ENCODE measurements at places on chromosomes 3 and 15.

DNA sequence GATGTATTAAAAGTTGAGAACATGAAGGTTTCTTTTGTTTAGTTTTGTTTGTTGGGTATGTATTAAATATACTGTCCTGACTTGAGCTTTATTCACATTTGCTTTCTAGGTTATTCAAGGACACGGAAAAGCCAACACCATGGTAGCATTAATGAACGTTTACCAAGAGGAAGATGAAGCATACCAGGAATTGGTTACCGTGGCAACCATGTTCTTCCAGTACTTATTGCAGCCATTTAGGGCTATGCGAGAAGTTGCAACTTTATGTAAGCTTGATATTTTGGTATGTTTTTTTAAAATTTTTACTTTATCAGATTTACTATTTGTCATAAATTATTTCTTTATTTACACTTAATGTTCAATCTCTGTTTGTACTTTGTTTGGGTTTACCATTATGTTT lies 3.6 kb downstream of the WHAMM start:
- DNase-seq, result no peak

GRCh38 chr15:45291822-45292582 lies 40.0 kb downstream of the SLC28A2 start:
- DNase-seq, result no peak

GRCh38 chr15:73727330-73727976 lies 25.7 kb downstream of the INSYN1 start:
- no peak for DNase-seq

DNA sequence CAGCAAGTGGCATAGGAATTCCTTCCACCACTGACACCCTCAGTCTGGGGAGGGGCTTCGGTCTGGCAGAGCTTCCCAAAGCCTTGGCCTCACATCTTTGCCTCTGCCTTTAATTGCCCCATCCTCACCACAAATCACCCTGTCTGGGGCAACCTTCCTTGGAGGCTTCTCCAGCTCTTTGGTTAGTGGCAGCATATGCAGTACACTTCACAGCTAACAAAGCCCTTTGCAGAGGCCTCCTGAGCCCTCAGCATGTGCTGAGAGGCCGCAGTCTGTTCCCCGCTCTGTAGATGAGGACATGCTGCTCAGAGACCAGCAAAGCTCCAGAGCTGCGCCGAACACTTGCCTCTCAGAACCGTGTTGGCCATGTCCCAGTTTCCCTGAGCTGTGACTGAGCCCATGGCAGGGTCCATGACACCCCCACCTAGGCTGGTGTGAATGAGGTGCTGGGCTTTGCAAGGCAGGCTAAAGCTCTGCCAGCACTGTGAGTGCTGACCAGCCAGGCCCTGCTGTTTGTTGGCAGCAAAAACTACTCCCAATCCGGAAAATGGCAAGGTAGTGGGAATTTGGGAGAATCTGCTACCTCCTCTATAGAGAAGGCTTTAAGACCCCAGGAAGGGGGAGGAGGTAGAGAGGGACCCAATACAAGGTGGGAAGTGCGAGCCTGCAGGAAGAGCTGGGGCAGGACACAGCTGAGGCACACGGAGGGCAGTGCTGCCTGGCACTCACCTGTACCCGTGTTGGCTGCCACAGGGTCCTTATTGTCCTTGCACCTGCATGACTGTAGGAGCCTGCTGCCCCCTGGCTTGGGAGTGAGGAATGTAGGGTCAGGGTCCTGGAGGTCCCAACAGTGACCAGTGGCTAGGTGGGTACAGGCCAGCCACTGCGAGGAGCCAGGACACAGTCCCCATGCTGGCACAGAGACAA lies 8.4 kb upstream of the KLF15 start:
- DNase-seq, result no peak

DNA sequence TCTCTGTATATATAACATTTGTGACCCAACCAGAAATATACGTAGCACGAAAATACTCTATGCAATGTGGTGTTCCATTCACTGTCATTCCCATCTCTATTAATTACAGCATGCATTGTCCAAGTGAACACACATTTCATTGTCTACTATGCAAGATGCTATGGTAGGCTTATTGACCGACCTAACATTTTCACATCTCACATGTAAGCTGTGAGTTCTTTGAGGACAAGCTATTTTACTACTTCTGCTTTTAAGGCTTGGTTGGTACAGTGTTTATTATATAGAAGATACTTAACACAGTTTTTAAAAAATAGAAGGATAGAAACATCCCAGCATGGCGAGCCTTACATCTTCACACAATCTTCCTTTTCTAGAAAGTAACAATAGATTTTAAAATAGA lies 164.4 kb downstream of the KLHL25 start:
- DNase-seq, result no peak

DNA sequence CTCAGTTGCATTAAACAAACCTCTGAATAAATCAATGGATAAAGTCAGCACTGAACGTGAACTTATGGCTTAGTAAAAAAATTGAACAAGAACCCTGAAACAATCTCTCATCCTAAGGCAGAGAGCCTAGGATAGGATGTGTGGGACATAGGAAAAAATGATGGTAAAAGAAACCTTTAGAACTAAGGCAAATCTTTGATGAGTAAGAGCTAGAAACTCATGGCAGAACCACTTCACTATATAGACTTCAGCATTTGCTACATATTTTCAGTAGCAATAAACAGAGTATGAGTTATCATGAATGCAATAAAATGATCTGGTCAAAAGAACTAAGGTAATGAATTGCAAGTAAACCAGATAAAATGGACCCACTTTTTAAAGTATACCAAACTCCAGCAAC lies 725.8 kb upstream of the DPPA4 start:
- no peak for DNase-seq

DNA sequence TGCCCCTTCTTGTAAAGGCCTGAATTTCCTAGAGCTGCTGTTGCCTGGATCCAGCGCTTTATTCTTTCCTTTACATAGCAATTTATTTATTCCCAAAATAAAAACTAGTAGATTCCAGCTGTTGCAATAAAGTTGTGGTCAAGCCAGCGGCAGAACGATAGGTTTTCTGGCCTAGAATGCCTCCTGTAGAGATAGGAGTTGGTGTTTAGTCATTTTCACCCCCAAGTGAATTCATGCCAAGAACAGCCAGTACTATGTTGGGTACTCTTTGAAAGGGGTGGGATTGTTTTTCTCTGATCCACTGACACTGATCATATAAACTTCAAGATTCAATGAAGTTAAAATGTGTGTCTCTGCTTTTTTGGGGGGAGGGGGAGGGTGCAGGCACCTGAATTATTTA lies 69.7 kb downstream of the KLHL25 start:
- no peak for DNase-seq

DNA sequence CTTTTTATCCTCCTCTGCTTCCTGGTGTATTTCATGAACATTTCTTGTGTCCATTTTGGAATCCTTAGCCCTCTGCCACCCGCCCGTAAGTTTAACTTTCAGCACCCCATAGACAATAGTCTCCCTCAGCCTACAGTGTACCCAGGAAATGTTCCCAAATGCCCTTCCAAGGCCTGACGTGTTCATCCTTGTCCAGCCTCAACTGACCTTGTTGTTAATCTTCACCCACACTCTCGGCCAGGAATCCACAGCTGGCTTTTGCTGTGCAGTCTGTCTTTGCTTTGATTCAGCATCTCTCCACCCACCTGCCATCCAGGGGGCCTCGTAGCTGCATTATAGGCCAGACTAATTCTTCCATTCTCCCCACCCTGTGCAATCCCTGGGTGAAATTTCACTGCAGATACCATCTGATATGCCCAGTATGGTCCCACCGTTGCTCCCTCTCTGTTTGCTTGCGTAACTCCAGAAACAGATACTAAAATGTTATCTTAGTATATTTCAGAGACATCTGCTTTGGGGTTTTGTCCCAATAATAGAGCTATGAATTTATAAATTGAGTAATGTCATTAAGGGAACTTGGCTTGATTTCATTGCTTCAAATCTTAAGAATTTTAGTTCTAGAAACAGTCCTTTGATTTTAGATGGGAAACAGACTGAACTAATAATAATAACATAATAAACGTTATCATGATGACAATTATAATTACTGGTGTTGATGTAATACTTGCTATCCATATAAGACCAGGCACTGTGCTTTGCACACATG lies 16.6 kb downstream of the GUCA1C start:
- DNase-seq, result no peak

GRCh38 chr3:187343670-187344069 lies 24.5 kb upstream of the RTP4 start:
- no peak for DNase-seq

DNA sequence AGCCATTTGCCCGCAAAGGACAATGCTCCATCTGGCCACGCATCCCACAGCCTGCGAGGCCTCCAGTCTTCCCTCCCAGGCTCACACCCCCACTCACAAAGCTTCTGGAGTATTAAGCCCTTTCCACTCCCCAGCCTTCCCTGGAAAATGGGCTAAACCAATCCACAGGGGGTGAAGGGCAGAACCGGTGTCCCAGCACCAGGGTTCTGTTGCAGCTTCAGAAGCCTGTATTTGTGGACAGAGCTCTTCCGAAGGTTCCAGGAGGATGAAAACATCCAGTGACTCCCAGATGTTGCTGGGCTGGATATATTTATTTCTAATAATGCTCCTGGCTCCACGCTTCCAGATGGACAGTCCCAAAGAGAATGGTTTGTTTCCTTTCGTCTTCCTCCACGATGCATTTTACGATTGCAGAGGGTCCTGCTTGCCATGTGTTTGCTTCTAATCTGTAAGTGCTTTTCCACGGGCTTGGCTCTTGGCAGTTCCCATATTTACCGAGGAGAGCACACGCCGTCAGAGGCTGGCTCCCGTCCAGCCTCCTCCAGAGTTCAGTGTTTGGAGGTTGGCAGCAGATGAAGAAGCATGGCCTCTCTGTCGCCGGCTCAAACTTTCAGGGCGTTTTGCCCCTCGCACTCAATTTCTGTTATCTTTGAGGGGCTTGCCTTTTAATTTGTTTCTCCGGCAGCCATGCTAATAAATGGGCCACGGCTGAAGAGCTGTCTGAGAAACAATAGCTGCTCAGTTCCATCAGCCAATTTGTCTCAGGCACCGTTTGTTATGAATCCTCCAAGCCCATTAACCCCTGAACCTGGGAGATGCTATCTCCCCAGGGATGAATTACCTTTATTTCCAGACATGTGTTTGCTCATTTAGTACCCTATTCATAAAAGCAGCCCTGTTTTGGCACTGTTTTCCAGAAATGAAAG lies 367.9 kb upstream of the PROK2 start:
- DNase-seq, result no peak

Data from stimulated activated CD4-positive, alpha-beta T cell treated with anti-CD3 and anti-CD28 coated beads, TNF-alpha, amount 100 ng/mL, for 4 hours (primary cell).